ENCODE measurements at places on chromosomes 1 and 21.

DNA sequence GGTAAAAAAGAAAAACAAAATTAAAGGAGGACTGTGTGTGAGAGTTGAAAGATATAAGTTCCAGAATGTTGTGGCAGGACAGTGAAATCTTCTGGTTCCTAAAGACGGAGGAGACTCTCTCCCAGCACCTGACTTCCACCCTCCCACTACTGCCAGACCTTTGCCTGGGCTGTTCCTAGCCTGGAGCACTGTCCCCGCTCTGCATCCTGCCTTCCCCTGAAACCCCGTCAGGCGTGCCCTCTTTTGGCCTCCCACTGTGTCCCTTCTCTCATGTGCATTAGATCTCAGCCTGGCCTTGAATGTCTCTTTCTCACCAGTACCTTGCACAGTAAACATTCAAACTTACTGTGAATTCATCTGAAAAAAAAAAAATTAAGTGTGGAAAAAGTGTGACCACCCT, 74.1 kb downstream of the VPS26C start:
- DNase-seq = no peak

- DNase-seq = no peak
Observed at GRCh38 chr1:162219461-162219860, 150.0 kb downstream of the NOS1AP start.

- DNase-seq = no peak
Observed at GRCh38 chr1:224407571-224408293, 26.9 kb downstream of the WDR26 start.

DNA sequence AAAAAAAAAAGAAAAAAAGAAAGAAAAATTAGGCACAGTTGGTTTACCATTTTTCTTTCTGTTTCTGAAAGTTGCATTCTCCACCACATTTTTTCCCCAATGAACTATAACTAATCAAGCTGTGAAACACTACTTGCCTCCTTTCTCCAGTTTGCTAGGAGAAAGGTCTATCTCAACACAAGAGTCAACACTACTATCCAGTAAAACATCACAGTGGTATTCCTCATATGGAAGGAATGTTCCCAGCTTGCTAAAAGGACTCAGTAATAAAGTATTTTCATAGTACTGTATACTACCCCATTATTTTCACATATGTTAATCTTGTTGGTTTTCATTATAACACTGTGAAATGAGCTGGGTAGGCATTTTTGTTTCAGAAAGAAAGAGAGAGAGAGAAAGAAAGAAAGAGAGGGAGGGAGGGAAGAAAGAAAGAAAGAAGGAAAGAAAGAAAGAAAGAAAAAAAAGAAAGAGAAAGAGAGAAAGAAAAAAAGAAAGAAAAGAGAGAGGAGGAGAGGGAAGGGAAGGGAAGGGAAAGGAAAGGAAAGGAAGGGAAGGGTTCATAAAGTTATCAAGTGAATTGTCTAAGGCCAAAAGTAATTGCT, 7.9 kb downstream of the PTGER3 start:
- no peak for DNase-seq

DNA sequence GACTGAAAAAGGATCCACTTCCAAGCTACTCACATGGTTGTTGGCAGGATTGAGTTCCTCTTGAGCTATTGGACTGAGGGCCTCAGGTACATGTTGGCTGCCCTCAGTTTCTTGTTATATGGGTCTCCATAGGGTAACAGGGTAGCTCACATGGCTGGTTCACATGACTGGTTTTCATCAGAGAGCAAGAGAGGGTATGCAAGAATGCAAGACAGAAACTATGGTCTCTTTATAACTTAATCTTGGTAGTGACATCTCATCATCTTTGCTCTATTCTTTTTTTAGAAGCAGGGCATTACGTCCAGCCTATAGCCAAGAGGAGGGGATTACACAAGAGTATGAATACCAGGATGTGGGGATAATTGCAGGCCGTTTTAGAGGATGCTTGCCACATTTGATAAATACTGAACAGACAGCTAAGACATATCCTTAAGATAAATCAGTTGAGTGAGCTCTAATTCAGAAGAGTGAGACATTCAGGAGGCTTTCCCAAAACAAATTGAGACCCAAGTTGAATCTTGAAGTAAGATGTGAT, 100.2 kb downstream of the HMCN1 start:
- no peak for DNase-seq

- DNase-seq = no peak
Observed at GRCh38 chr1:165508291-165508690, 35.5 kb upstream of the LRRC52 start.

DNA sequence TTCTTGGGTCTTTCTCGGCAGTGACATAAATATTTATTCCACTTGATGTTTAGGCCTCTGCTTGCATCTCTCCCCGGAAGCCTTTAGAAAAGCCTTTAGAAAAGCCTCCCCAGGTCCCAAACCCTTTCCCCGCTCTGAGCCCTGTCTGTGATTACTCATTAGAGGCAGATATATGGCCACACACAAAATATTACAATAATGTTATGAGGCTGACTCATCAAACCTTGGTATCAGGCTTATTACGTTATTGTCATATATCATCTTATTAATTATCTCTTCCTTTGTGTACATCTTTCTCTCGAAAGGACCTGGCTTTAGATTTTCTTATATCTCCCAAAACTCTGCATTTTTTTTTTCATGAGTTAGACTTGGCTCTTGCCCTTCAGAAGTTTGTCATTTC, 69.5 kb downstream of the FGGY start:
- DNase-seq = no peak

DNA sequence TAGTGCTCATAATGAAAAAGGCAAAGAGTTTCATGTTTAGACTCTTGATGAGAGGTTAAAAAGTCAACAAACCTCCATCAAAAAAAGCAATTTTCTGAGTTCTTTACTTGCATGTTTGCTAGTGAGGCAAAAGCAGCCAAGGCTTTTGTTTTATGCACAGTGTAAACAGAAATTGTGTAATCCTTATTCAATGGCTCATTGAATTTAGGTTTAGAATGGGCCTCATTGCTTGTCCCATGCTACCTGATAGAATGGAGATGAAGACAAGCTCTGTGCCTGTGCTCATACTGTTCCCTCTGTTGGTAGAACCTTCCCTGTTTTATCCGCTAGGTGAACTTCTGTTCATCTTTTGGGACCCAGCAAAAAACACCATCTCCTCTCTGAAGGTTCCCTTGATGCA, 10.0 kb upstream of the LRRC8D start:
- DNase-seq = no peak

DNA sequence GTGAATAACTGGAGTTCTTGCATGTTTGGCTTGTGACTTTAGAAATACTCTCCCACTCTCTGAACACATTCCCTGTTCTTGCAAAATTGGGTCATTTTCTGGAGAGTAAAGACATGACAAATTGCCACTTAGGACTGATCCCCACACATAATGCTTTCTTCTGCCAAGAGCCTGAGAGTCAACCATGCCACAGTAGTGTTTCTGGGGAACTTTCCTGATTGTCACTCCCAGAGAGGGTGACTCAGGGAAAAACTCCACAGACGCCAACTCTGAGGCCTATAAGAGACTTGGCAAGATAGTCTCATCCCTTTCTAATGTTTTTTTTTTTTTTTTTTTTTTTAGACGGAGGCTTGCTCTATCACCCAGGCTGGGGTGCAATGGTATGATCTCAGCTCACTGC, 157.8 kb downstream of the ATG4C start:
- no peak for DNase-seq

DNA sequence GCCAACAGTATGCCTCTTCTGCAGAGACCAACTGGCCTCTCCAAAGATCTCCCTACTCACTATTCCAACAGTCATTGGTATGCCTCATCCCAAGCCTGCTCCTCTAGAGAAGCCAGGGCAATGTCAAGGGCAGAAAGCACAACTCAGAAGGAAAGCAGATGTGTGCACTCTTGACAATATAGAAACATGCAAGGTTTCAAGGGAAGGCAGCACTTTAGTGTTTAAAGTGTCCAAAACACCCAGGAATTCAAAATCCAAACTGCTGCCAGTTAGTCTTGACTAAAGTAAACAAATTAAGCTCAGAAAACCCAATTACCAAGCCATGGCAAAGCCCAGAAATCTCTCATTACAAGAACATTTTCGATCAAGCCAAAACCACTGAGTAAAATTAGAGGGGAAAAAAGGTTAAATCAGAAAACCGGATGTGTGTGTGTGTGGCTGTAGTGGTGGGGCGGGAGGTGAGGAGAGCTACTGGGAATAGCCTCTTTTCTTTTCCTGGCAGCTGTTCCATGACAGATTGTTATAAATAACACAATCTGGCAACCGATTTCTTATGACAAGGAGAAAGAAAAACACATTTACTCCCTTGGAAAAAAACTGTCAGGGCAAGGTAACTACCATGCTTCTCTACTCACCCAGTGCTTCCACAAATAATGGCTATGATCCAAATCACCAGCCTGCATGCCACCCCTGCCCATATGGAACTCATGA, 39.2 kb downstream of the EIF2B3 start:
- DNase-seq = no peak

DNA sequence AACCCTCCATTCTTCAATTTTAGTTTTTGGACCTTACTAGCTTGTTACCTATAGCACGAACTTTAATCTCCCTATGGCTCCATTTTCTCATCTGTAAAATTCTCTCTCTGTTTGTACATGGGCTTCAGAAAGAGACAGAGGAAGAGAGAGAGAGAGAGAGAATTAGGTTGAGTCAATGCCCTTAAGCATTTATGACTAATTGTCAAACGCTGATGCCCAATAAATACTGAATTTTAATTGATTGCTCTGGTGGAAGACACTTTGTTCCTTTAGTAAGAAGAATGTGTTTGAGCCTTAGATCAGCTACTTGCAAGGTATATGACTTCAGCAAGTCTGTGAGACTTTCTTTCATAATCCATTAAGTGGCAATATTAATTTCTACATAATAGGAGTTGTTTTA, 743.1 kb upstream of the ADGRL4 start:
- no peak for DNase-seq

- no peak for DNase-seq
Observed at GRCh38 chr1:88878731-88879130, 12.6 kb downstream of the GTF2B start.

GRCh38 chr1:243575070-243575469, 275.0 kb downstream of the AKT3 start:
- no peak for DNase-seq

- DNase-seq = no peak
Observed at GRCh38 chr1:9280015-9280860, 12.5 kb upstream of the SPSB1 start.

DNA sequence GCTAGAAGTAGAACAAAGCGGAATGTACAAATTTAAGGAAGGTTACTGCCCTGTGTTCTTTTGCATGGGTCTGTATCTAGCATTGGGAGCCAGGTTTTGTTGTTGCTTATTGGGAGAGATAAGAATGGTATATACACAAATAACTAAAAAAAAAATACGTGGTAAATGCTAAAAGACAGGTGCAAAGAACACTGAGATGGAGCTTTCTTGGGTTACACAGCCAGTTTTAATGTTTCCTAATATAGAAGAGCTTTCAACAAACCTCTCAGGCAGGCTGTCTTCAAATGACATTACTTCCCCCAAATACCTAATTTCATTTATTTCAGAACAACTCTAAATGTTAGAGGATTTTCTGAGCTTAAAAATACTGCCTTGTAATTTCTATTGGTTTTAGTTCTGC, 1.4 kb upstream of the MDM4 start:
- peak; percentile 74 for DNase-seq

DNA sequence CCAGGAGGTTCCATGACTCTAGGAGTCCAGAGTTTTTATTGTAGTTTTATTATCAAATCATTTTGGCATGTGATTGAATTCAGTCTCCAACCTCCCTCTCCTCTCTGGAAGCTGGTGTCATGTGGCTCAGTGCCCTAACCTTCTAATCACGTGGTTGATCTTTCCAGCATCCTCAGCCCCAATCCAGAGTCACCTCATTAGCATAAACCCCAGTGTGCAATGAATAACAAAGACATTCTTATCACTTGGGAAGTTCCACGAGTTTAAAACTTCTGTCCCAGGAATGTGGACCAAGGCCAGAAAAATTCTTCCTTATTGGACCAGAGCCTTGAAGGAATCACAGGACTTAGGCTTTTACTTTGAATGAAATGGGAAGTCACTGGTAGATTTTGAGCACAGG, 52.2 kb downstream of the KIRREL1 start:
- no peak for DNase-seq

- DNase-seq = no peak
Observed at GRCh38 chr1:226603022-226603857, 54.7 kb downstream of the STUM start.

DNA sequence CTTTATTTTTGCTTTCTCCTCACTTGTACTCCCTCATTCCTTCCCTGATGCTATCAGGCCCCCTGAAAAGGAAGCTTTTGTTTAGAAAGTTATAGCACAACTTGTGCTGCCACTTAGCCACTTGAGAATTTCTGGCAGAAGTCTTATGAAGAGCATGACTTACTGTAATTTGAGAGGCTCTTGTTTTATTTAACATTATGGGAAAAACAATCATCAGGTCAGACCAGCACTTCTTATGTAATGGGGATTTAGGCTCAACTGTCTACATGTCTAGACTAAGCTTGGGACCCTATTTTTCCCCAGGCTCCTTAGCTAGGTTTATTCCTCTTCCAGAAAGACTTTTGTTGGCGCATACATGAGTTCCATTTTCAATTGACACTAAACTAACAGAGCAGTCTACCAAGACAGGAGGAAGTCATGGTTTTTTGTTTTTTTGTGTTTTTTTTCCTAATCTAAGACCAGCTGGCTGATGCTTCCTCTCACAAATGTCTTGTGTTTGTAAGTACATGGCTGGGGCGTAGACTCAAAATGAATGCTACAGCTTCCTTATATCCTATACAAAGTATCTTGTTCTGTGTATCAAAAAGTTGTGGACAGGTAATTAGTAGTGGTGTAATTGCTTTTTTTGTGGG, 31.5 kb downstream of the TNFSF4 start:
- no peak for DNase-seq

GRCh38 chr1:51519865-51520699, 1.0 kb upstream of the EPS15 start:
- DNase-seq = no peak

GRCh38 chr1:233518344-233518743, 95.6 kb upstream of the KCNK1 start:
- DNase-seq = peak; percentile 17

GRCh38 chr1:99193431-99193830, 70.9 kb upstream of the PLPPR4 start:
- DNase-seq = no peak

- DNase-seq = no peak
Observed at GRCh38 chr1:222886194-222886854, 71.5 kb downstream of the DISP1 start.

GRCh38 chr1:63710308-63710707, 63.5 kb upstream of the ROR1 start:
- no peak for DNase-seq

Measured in OCI-LY7 (cell line).